ENCODE measurements at places on chromosomes 2 and 18.
A peak's percentile ranks its signal among the peaks of the same experiment; 100 is the strongest.

GRCh38 chr18:6677086-6677485 is 52.4 kb upstream of the ARHGAP28 start:
- DNase-seq: no peak
- H3K4me1 ChIP-seq: no peaks in the 10 kb centered on the region
- H3K4me3 ChIP-seq: no peak overlapping the region
- H3K36me3 ChIP-seq: no peaks in the 10 kb centered on the region

DNA sequence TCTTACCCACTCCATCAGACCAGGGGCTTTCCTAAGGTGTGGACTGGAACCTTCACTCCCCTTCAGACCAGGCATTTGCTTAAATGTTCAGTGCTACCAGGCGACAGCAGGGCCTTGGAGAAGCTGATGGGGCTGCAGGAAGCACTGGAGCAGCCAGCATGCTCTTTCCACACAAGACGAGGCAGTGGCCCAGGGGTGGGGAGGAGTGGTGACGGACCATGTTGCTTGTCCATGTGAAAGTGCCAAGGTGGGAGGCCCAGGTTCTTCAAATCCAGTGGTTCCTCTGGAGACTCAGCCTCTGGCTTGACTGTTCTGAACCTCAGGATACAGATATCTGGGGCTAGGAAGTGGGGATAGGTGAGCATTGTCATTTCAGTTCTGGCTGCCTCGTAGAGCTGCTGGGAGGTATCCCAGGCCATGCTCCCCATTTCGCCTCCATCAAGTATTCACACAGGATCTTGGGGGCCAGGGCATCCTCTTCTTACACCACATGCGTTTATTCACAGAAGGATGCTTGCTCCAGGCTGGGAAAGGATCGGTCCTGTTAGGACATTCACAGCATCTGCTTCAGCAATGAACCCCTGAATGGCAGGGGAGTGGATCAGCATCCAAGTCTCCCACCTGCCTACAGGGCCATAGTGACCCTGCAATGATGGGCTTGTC is 62.2 kb downstream of the SFXN5 start:
- no peak overlapping the region for H3K27ac ChIP-seq
- DNase-seq: peak; percentile 17
- no peak overlapping the region for H3K4me3 ChIP-seq

- peaks cover 46% of the 10 kb centered on the region for H3K27me3 ChIP-seq
- DNase-seq: peak; percentile 66
- no peaks in the 10 kb centered on the region for H3K36me3 ChIP-seq
Measured at GRCh38 chr18:5891854-5892215, 3.5 kb downstream of the TMEM200C start.

DNA sequence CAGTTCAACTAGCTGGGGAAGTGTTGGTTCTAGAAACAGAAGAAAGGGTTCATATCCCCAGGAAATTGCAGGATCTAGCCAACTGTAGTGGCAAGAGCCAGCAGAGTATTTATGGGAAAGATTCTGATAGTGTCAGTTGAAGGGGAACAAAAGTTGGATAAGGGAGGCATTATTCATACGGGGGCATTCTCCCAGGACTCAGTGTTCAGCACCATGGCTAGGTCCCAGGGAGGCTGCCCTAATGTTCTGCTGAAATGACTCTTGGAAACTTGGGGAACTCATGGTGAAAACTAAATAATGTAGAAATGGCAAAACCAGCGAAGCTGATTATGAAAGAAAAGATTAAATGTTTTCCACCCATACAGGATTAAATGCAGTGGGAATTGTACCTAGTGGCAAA is 543.7 kb downstream of the TRIB2 start:
- H3K4me3 ChIP-seq: no peak overlapping the region
- H3K27me3 ChIP-seq: no peaks in the 10 kb centered on the region
- H3K27ac ChIP-seq: no peak overlapping the region
- peak; percentile 71 for DNase-seq
- no peaks in the 10 kb centered on the region for H3K4me1 ChIP-seq
- H3K36me3 ChIP-seq: no peaks in the 10 kb centered on the region

GRCh38 chr2:98822301-98823164 is 91.6 kb upstream of the MGAT4A start:
- H3K4me1 ChIP-seq: no peaks in the 10 kb centered on the region
- H3K4me3 ChIP-seq: no peak overlapping the region
- peaks cover 49% of the 10 kb centered on the region for H3K27me3 ChIP-seq
- H3K36me3 ChIP-seq: no peaks in the 10 kb centered on the region
- DNase-seq: peak; percentile 87
